Central memory CD8-positive, alpha-beta T cell (primary cell): ENCODE measurements at places on chromosomes 1 and 21.

GRCh38 chr1:100893718-100894117 is 924 bp downstream of the EXTL2 start:
- no peak for DNase-seq

DNA sequence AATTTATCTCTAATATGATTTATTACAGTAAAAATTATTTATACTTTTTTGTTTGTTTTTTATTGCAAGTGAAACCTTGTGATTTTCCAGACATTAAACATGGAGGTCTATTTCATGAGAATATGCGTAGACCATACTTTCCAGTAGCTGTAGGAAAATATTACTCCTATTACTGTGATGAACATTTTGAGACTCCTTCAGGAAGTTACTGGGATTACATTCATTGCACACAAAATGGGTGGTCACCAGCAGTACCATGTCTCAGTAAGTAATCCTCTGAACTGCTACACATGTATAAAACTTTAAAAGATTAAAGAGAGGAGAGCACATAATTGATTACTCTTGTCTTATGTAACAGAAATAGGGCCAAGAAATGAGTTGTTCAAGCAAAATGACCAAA is 4.5 kb downstream of the CFHR3 start:
- no peak for DNase-seq

GRCh38 chr1:14282707-14283106 is 315.8 kb upstream of the KAZN start:
- no peak for DNase-seq

DNA sequence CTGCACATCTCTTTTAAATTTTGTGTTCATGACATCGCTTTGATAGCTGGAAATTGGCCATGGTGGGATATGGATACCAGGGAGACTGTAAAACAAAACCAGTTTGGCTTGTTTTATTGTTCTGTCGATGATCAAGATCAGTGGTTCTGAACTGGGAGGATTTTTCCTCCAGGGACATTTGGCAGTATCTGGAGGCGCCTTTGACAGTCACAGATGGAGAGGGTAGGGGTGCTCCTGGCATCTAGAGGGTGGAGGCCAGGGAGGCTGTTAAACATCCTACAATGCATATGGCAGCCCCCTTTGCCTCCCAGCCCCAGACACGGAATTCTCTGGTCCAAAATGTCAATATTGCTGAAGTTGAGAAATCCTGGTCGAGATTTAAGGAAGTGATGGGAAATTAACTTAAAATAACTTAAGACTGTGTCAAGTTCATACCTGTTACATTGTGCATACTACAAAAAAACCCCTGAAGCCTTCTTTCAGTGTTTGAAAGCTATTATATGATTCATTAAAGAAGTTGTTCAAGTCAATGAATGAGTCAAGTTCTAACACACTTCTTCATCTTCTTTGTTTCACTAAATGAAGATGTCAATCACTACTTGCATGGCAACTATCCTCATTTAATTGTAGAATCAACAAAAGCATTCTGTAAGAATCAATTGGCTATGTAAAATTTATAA is 150.9 kb downstream of the KCNJ6 start:
- DNase-seq, result no peak

- no peak for DNase-seq
Observed at GRCh38 chr21:26572702-26573381, at the start of gene CYYR1. Gene CYYR1 (minus strand): TSS chr21:26573286. CDS start chr21:26572940, 346 bp downstream.

- DNase-seq, result no peak
Observed at GRCh38 chr1:31238612-31238985, 1.1 kb downstream of the NKAIN1 start.

GRCh38 chr21:34825948-34826548 is 157.3 kb downstream of the CLIC6 start:
- DNase-seq, result no peak

- no peak for DNase-seq
Observed at GRCh38 chr1:161733526-161733925, 12.2 kb downstream of the FCRLB start.

- DNase-seq, result no peak
Observed at GRCh38 chr1:4005431-4005830, 105.4 kb upstream of the C1orf174 start.
